ENCODE measurements at places on chromosomes 2 and 18. TPM values are rescaled to one million over a fixed set of nuclear protein-coding genes. Genes with fewer than 3 reads are reported as not detected.

TCF23 gene
- 26.3 TPM for total RNA-seq

CYP27C1 gene
- total RNA-seq: 0.31 TPM

BMP10 gene
- not detected for total RNA-seq

GRCh38 chr2:240435457-240435947 is at the start of gene GPC1:
Gene GPC1, plus strand, starts transcription at chr2:240435663. Its CDS starts 256 bp downstream, at chr2:240435919.
- DNase-seq: peak; percentile 84

GRCh38 chr2:223950448-223951347 is 5.6 kb upstream of the WDFY1 start:
- DNase-seq: no peak

- no peak for DNase-seq
Observed at GRCh38 chr2:64745562-64745961, 91.8 kb upstream of the SERTAD2 start.

DNA sequence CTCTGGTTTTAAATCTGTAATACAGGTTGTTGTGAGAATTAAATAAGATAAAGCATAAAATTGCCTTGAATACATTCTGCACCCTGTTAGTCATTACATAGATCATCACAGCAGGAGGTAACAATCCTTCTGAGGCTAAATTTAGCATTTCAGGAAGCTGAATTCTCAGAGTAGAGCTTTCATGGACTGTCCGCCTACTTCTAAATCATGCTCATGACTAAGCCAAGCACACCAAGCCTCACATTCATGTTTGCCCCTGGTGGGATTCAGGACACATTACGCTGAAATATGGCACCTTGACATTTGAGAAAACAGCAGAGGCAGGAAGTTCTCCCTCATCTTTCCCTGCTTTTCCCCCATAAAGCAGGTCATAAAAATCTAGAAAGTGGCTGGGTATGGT is 16.6 kb upstream of the PIK3C3 start:
- no peak for DNase-seq

- no peak for DNase-seq
Observed at GRCh38 chr2:95165030-95165370, 609 bp upstream of the ZNF2 start.

- DNase-seq: peak; percentile 11
Observed at GRCh38 chr18:12049978-12050811, 43.4 kb upstream of the ANKRD62 start.

DNA sequence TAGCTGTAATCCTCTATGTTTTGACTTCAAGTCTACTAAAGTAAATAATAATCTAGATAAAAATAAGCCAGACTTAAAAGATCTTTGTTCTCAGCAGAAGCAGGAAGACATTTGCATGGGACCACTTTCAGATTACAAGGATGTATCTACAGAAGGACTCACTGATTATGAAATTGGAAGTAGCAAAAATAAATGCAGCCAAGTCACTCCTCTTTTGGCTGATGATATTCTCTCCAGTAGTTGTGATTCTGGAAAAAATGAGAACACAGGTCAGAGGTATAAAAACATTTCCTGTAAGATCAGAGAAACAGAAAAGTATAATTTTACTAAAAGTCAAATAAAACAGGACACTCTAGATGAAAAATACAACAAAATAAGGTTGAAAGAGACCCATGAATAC is 338.4 kb downstream of the ZNF804A start:
- no peak for DNase-seq

DNA sequence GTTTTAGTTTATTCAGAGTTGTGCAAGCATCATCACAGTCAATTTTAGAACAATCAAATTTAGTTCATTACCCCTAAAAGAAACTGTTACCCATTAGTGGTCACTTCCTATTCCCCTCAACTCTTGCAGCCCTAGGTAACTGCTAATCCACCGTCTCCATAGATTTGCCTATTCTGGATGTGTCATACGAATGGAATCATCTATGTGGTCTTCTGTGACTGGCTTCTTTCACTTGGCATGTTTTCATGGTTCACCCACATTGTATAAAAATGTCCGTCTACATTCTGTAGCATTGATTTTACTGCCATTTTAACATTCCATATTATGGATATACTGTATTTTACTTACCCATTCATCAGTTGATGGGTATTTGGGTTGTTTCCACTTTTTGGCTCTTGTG is 5.3 kb upstream of the CEP68 start:
- DNase-seq: no peak
